ENCODE measurements at places on chromosomes 4 and X.

- no peak overlapping the region for H3K27ac ChIP-seq
- peaks cover 45% of the 10 kb centered on the region for H3K27me3 ChIP-seq
- H3K4me1 ChIP-seq: no peaks in the 10 kb centered on the region
These were observed 62.9 kb downstream of the RHOXF2B start for GRCh38 chrX:120014354-120015130.

GRCh38 chrX:43450355-43450754 lies 205.7 kb upstream of the MAOA start:
- no peaks in the 10 kb centered on the region for H3K36me3 ChIP-seq
- H3K27me3 ChIP-seq: no peaks in the 10 kb centered on the region
- DNase-seq: no peak

- no peaks in the 10 kb centered on the region for H3K4me1 ChIP-seq
- DNase-seq: no peak
- H3K4me3 ChIP-seq: no peak overlapping the region
- no peak overlapping the region for H3K27ac ChIP-seq
- H3K36me3 ChIP-seq: peaks cover 1% of the 10 kb centered on the region
- no peaks in the 10 kb centered on the region for H3K27me3 ChIP-seq
These were observed 7.0 kb downstream of the MXD4 start for GRCh38 chr4:2254665-2255500.

GRCh38 chrX:16643176-16643575 lies 6.8 kb upstream of the S100G start:
- H3K4me1 ChIP-seq: 0 out of 2 replicates have a peak, but pooled peaks cover 3% of the 10 kb centered on the region
- H3K36me3 ChIP-seq: peaks cover 14% of the 10 kb centered on the region
- no peak for DNase-seq
- no peak overlapping the region for H3K4me3 ChIP-seq
- no peak overlapping the region for H3K27ac ChIP-seq

DNA sequence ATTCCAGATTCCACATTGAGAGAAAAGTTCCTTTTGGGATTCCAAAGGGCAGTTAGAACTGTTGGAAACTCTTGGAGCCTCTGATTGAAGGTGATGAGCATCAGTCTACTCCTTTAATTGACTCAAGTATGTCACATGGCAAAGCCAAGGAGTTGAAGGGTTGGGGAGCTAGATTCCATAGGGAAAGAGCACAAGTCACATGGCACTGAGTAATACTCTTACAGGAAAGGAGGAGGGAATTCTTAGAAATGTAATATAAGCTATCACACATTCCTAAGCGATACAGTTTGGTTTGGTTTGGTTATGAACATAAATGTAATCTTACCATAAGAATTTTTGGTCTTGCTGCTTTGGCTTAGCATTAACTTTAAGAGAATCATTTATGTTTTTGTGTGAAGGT lies 15.7 kb downstream of the SPCS3 start:
- H3K27ac ChIP-seq: no peak overlapping the region
- H3K36me3 ChIP-seq: no peaks in the 10 kb centered on the region
- H3K27me3 ChIP-seq: no peaks in the 10 kb centered on the region
- no peak for DNase-seq
- no peak overlapping the region for H3K4me3 ChIP-seq
- no peaks in the 10 kb centered on the region for H3K4me1 ChIP-seq

DNA sequence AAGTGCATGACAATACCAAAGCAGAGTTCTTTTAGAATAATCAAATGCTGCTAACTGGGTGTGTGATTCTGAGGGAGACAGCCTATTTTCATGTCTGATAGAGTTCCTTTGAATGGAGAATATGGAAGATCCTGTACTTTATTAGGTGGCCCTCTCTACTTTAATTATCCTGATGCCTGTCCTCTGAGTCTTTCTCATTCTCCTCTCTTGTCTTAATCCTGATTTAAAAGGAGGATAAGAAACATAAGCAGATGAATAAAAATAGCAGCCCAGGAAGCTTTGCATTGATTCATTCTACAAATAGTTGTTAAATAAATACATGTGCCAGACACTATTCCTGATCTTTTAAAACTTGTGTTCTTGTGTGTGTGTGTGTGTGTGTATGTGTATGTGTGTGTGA lies 387.3 kb downstream of the SPRY1 start:
- peaks cover 3% of the 10 kb centered on the region for H3K4me1 ChIP-seq
- no peak overlapping the region for H3K27ac ChIP-seq
- no peak for DNase-seq
- H3K4me3 ChIP-seq: no peak overlapping the region

DNA sequence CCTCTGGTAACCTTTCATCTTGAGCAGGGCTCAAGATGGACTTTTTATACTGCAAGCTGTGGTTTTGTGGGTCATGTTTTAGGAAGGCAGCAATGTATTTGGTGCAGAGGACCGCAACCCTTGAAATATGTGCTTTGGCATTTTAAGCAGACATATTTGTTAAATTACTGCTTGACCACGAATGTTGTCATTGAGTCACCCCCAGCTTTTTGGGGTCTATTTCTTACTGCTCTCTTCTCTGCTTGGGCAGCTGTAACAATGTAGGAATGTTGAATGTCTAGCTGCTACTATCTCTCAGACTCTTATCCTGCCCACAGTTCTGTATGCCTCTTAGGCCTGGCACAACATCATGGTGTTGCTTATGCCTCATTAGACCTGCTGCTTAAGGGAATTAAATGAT lies 6.0 kb downstream of the RBPJ start:
- no peaks in the 10 kb centered on the region for H3K36me3 ChIP-seq
- peaks cover 13% of the 10 kb centered on the region for H3K4me1 ChIP-seq
- DNase-seq: no peak
- no peak overlapping the region for H3K4me3 ChIP-seq

- H3K4me1 ChIP-seq: no peaks in the 10 kb centered on the region
- no peak overlapping the region for H3K4me3 ChIP-seq
- H3K27ac ChIP-seq: no peak overlapping the region
- no peaks in the 10 kb centered on the region for H3K36me3 ChIP-seq
These were observed 37.2 kb upstream of the SH3D19 start for GRCh38 chr4:151362404-151363164.

DNA sequence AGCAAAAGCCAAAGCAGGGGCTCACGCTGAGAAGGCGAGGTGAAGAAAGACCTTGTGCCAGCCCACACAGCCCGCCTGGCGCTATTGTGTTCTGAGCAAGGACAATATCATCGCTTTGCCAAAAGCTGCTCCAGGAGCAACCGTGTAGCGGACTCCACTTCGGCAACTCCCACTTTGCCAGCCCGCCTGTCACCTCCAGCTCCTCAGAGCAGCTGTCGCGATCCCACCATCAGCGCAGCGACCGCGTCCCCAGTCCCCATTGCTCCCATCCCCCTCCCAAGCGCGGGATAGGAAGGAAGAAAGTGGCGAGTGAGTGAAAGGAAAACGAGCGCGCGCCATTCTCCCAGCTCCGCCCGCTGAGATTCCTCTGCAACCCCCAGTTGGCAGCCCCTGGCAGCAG lies 759 bp downstream of the ZC4H2 start:
- H3K4me1 ChIP-seq: no peaks in the 10 kb centered on the region
- H3K27me3 ChIP-seq: no peaks in the 10 kb centered on the region
- H3K36me3 ChIP-seq: peaks cover 10% of the 10 kb centered on the region
- DNase-seq: no peak

GRCh38 chr4:56879996-56880395 lies 27.7 kb upstream of the REST start:
- H3K4me1 ChIP-seq: no peaks in the 10 kb centered on the region
- no peak for DNase-seq
- H3K4me3 ChIP-seq: no peak overlapping the region
- H3K36me3 ChIP-seq: no peaks in the 10 kb centered on the region
- H3K27ac ChIP-seq: no peak overlapping the region

DNA sequence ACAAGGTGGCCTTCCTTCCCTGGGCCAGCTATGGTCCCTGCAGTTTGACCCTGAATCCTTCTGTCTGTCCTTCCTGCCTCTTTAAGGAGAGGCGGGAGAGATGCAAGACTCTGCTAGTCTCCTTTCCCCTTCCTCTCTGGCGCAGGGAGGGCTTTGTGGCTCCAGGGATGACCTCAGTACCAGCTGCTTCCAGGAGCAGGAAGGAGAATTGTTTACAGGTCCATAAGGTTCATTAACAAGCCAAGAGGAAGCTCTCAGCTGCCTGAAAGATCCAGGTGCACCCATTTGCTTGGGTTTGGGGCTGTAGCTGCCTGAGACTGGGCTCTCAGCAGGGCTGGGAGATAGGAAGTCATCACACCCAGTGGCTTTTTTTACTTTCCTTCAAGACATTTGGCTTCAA lies 4.0 kb upstream of the FATE1 start:
- DNase-seq: no peak
- H3K4me3 ChIP-seq: no peak overlapping the region
- H3K36me3 ChIP-seq: no peaks in the 10 kb centered on the region
- H3K27me3 ChIP-seq: no peaks in the 10 kb centered on the region
- peaks cover 2% of the 10 kb centered on the region for H3K4me1 ChIP-seq
- no peak overlapping the region for H3K27ac ChIP-seq

- no peaks in the 10 kb centered on the region for H3K36me3 ChIP-seq
- DNase-seq: no peak
- H3K27me3 ChIP-seq: no peaks in the 10 kb centered on the region
- no peaks in the 10 kb centered on the region for H3K4me1 ChIP-seq
- no peak overlapping the region for H3K4me3 ChIP-seq
These were observed 1301.9 kb downstream of the PCDH7 start for GRCh38 chr4:32022071-32022470.

DNA sequence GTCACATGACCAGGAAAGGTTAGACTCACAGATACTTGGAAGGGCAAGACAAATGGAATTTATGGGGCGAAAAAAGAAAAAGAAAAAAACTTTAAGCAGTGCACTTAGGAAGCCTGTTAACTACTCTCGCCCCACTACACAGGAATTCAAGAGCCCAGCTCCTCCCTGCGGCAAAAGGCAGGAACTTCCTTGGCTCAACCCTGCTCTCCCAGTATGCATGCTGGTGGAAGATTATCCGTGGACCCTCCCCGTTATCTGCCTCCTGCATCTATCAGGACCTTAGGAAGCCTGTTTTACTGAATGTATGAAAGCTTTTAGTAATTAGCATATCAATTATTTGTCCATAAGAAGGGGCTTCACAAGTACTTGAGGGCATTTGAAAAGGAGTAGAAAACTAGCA lies 40.1 kb upstream of the RPA4 start:
- no peak for DNase-seq
- H3K27me3 ChIP-seq: no peaks in the 10 kb centered on the region
- H3K27ac ChIP-seq: no peak overlapping the region
- H3K4me3 ChIP-seq: no peak overlapping the region
- H3K4me1 ChIP-seq: peaks cover 5% of the 10 kb centered on the region

DNA sequence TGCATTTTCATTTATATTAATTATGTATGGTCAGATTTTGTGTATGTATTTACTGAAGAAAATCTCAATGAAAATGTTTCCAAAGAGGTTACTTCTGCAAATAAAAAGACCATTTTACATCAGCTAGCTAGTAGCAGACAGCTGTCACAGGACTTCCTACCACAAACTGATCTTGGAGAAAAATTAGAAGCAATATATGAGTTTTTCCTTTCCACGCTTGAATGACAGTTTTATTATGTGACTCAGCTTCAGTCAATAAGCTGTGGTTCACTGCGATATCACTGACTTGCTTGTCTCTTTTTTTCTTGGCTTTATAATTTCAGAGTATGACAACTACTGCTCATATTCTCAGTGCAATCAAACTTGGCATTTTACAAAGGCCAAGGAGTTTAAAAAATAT lies 787.4 kb upstream of the GALNTL6 start:
- H3K4me1 ChIP-seq: peaks cover 16% of the 10 kb centered on the region
- no peaks in the 10 kb centered on the region for H3K36me3 ChIP-seq
- no peak overlapping the region for H3K27ac ChIP-seq

DNA sequence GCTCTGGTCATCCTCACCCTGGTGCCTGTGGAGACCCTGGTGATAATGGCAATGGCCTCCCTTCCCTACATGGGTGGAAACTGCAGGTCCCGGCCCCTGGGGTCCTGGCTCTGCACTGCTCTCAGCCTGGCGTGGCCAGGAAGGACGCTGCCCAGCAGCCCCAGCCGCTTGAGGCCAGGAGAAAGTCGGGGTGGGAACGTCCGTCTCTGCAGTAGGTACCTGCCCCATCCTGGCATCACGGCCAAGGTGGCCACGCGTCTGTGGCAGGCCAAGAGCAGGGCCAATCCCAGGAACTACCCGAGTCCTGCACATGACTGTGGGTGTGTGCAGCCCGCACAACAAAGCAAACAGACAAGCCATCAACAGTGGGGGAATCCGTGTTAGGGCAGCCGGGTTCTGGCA lies 33.8 kb downstream of the FGFRL1 start:
- no peaks in the 10 kb centered on the region for H3K36me3 ChIP-seq
- H3K27me3 ChIP-seq: no peaks in the 10 kb centered on the region
- no peak overlapping the region for H3K27ac ChIP-seq
- no peak overlapping the region for H3K4me3 ChIP-seq

GRCh38 chr4:28093071-28093470 lies 1232.4 kb downstream of the STIM2 start:
- no peaks in the 10 kb centered on the region for H3K4me1 ChIP-seq
- no peak for DNase-seq
- no peaks in the 10 kb centered on the region for H3K27me3 ChIP-seq
- H3K27ac ChIP-seq: no peak overlapping the region

- no peak for DNase-seq
- no peaks in the 10 kb centered on the region for H3K36me3 ChIP-seq
- H3K4me1 ChIP-seq: no peaks in the 10 kb centered on the region
- no peak overlapping the region for H3K4me3 ChIP-seq
- H3K27me3 ChIP-seq: no peaks in the 10 kb centered on the region
These were observed 1048.0 kb downstream of the PDHA2 start for GRCh38 chr4:96887857-96888256.

DNA sequence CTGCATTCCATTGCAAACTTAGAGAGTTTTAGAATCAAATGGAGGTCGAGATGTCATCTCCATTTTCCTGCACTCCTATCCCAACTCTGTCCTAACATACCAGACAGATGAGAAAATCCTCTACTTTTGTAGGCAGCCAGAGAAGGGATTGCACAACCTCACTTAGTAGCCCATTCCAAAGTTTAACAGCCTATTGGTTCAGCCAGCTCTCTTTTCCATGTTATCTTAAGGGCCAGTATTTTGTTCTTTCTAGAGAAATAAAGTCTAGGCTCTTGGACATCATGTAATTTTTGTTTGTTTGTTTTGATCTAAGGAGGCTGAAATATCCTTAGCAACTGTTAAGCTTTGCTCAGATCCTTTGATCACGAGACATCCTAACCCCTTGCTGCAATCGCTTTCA lies 173.0 kb downstream of the COX18 start:
- H3K36me3 ChIP-seq: no peaks in the 10 kb centered on the region
- no peak overlapping the region for H3K27ac ChIP-seq
- no peak for DNase-seq
- peaks cover 7% of the 10 kb centered on the region for H3K4me1 ChIP-seq
- no peaks in the 10 kb centered on the region for H3K27me3 ChIP-seq

- H3K36me3 ChIP-seq: no peaks in the 10 kb centered on the region
- no peak for DNase-seq
- H3K27ac ChIP-seq: no peak overlapping the region
- H3K4me3 ChIP-seq: no peak overlapping the region
- H3K27me3 ChIP-seq: no peaks in the 10 kb centered on the region
These were observed 650.8 kb downstream of the PCDH7 start for GRCh38 chr4:31370866-31371465.

DNA sequence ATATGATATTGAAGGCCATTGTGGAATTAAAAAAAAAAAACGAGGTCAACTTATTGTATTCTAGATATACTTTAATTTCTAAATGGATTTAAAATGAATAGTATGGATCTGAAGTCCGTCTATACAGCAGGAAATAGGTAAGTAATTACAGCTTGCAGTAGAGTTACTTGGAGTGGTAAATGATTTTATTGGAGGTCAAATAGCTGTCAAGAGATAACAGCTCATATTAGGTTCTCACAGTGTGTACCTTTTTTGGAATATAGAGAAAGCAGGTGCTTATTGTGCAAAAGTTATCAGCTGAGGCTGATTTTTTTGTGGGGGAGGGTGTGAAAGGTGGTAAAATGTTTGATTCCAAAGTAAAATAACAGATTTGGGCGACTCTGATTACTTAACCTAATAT lies 17.7 kb downstream of the UPRT start:
- H3K4me3 ChIP-seq: no peak overlapping the region
- no peaks in the 10 kb centered on the region for H3K36me3 ChIP-seq
- H3K27me3 ChIP-seq: no peaks in the 10 kb centered on the region
- no peak overlapping the region for H3K27ac ChIP-seq

Data from H1 (cell line).